Stimulated activated CD4-positive, alpha-beta T cell treated with anti-CD3 and anti-CD28 coated beads, Interleukin-4, amount 100 ng/mL, for 4 hours (primary cell): ENCODE measurements at places on chromosomes 7 and 10.

DNA sequence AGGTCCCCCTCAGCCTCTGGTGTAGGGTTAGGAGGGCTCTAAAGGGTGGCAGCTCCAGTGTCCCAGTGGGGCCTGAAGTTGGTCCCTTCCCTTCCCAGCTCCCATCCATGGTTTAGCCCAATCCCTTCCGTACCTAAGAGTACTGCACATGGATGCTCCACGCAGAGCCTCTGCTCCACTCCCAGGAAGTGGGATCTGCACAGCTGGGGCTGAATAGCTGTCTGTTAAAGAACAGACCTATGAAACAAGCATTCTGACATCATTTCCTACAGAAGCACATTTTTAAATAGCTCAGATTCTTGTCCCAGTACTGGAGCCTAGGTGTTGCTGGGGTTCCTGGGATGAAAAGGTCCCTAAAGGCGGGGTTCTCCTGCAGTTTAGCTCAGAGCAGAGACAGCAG lies 135.9 kb downstream of the ZMYND11 start:
- DNase-seq: no peak

DNA sequence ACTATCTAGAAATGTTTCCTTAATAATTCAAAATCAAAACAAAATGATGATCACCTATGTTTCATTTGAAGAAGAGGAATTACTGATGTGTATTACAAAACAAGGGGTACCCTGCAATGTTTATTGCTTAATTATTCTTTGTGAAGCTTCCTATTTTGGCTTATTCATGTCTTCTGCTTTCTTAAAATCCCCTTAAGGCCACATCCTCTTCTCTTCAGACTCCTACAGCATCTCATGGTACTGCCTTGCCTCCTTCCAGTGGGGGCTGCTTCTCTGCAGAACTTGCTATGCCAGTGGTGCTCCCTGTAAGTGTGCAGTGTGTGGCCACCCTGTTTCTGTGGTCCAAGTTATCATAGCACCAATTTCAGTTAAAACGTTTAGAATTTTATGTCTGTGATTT lies 35.0 kb downstream of the CCDC146 start:
- DNase-seq: no peak

DNA sequence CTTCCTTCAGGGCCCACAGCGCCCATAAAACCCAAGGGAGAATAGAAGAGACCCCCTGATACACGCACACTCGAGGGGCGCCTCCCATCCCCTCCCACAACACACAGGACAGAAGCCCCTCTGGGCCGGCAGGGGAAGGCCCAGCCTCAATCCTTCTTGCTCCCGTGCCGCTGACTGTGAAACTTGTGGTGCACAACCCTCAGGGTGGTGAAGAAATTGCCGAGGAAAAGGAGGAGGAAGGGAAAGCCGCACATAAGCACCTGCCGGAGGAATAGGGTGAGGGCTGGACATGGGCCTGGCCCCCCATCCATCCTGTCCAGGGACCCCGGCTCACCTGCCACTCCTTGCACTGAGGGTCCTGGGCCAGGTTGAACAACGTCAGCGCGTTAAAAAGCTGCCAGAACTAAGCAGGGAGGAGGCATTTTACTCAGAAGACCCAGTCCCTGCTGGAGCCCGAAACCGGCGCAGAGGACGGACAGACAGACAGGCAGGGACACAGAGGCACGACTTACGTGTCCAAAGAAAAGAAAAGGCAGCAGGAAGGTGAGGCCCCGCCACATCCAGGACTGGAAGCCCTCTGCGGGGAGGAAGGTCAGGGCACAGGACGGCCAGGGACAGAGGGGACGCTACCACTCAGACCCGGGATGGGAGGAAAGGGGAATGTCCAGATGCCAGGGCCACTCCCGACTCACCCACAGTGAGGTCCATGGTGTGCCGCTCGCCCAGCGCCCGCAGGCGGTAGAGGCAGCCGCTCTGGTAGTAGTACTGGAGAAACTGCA lies 7.2 kb downstream of the TMEM120A start:
- DNase-seq: no peak

DNA sequence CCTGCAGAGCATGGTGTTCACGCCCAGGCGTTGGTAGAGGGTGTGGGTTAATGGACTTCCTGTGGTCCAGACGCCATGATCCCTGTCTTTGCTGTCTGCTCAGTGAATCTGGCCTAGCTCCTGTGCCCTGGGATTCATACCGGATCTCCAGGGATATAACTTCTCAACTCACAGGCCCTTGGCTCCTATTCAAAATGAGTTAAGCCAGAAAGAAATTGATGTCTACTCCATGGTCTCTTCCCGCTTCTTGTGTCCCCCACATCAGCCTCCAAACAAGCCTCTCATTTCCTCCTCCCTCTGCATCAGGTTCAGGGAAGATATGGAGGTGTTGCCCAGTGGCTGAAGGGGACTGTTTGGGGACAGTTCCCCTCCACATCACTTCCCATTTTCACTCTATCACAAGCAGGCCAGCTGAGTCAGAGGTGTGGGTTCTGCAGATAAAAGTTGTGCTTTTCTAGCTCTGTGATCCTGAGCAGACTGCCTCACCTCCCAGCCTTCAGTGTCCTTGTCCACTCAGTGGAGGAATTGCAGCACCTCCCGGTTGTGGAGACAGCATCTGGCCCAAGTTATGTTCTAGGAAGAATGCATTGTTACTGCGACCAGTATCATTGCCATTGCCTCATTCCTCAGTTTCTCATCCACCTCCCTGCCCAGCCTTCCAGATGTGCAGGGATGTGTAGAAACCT lies 22.5 kb downstream of the AKR1E2 start:
- DNase-seq: no peak

DNA sequence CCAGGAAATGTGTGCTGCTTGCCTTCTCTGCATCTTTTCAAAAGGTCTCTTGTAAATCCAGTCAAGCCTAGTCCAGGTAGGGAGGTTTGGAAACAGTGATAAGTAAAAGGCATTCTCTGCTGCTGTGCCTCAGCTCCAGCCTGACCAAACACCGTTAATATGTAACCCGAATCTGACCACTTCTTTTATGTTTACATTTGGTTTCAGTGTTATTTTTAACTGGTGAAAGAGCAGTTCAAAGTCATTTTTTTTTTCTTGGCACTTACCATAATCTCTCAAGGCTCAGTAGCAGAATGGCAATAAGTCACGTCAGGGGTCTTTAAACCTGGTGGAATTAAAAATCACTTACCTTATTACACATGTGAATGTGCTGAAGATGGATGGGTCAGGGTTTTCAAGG lies 216.8 kb downstream of the PTEN start:
- DNase-seq: no peak

DNA sequence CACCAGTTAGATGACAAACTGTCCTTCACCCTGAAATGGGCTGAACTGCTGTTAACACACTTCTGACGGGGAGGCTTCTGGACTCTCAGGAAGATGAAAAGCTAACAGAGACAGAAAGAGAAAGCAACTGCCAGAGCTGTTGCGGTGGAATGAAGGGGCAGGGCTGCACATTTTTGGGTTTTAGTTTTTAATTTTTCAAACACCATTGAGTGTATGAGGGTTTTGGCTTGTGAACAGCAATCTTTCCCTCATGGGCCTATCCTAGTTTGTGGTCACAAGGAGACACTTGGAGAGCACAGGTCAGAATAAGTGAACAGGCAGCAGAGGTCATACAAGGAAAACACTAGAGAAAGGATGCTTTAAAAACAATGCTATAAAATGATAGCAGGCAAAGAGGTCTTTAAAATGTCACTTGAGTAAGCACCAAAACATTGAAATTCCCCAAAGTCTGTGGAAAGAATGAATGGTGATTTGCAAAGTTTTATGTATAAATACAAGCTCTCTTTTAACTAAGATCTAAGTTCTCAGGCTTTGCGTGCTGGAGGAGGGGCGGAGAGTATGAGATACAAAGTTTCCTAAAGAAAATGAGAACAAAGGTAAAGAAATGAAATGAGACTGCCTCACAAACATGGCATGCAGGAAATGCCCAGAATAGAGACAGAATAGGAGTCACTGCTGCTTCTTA lies 101.4 kb upstream of the GLI3 start:
- DNase-seq: no peak

DNA sequence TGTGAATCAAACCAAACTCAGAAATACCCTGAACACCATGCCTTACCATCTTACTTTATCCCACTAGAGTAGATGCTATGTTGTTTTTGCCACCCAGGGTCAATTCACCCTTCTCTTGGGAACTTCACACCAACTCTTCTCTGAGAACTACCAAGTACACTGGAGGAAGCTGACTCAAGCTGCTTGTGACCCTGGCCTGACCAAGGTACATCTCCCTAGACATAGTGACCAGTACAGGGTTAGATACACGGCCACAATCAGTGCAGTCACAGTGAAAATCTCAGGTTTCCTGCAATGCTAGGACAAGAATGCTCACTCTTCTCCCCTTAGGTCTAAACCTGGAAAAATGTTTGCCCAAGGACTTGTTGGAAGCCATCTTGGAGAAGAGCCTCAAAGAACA lies 31.8 kb downstream of the EZH2 start:
- no peak for DNase-seq

GRCh38 chr7:33591490-33591889 lies 313.8 kb upstream of the BMPER start:
- DNase-seq: no peak

GRCh38 chr7:99173787-99174186 lies 29.9 kb upstream of the SMURF1 start:
- DNase-seq: no peak

DNA sequence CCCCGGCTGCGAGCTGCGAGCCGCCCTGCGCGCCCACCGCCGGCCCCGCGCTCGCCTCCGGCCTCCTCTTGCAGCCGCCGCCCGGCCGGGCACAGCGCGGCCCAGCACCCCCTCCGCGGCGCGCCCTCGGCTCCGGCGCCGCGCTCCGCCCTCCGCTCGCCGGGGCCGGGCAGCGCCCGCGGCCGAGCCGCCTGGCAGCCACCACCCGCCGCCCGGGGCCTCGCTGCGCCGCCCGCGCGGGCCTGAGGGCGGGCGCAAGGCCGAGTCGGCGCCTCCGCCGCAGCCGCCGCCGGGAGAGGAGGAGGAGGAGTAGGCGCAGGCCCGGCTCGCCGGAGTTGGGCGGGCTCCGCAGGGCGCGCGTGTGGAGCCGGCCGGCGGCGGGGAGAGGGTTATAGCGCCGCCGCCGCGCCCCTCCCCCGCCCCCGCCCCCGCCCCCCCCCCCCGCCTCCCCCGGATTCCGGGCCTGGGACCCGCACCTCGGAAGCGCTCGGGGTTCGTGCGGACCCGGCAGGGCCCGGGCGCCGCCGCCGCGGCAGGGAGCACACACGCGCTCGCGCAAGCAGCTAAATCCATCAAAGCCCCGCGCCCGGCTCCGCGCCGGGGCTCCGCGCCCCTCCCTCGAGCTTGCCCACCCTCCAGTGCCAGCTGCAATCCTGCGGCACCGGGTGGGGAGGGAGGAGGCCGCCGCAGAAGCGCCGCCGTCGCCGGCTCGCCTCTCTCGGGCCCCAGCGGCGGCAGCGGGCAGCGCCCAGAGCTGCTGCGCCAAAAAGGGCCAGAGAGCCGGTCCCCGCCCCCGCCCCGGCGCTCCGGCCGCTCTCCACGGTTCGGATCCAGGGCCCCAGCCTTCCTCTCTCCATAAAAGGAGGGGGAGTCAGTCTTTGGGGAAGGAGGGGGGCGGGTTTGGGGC lies at the start of gene PDGFA:
Gene PDGFA (minus strand): TSS at position 363 of the 907 bp plus-strand sequence. CDS start 845 bp downstream, outside the sequence.
- peak; percentile 26 for DNase-seq

GRCh38 chr10:90788968-90789367 lies 68.9 kb downstream of the HTR7 start:
- no peak for DNase-seq

- DNase-seq: no peak
Measured at GRCh38 chr10:29737074-29737593, 102.4 kb upstream of the SVIL start.

- DNase-seq: no peak
Measured at GRCh38 chr10:112970021-112970420, 20.0 kb downstream of the TCF7L2 start.

DNA sequence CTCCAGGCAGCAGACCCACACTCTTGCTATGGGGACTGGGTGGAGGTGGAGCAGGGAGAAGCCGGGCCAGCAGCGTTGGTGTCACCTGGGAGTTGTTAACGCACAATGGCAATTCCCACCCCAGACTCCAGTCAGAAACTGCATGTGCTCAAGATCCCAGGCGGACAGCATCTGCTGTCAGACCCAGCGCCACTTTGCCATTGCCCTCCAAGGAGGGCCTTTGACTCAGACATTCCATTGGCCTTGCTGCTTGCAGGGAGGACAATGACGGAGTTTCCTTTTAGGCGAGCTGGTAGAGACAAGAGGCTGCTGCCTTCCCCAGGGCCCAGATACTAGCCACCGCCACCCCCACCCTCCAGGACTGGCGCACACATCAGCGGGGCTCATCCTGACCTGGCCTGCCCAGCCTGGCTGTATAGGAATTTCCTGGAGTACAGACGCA lies 34.5 kb downstream of the ZNF775 start:
- DNase-seq: no peak
